ENCODE measurements at places on chromosomes 7 and 10.

GRCh38 chr10:104080762-104081161, 4.9 kb downstream of the COL17A1 start:
- no peak for DNase-seq

GRCh38 chr10:117609095-117609795, 66.7 kb downstream of the EMX2 start:
- no peak for DNase-seq

GRCh38 chr7:84372155-84372621, 177.6 kb upstream of the SEMA3A start:
- DNase-seq, result no peak

GRCh38 chr7:66353547-66353946, 148.4 kb downstream of the TPST1 start:
- DNase-seq, result no peak
